ENCODE measurements at places on chromosomes 7 and 10. TPM values are rescaled to one million over a fixed set of nuclear protein-coding genes. Genes with fewer than 3 reads are reported as not detected.

The COL17A1 gene
- 0.73 TPM for total RNA-seq

The ELMO1 gene
- not detected for total RNA-seq

The C7orf57 gene
- total RNA-seq: 0.24 TPM

The MUC3A gene
- total RNA-seq: 6.3 TPM

The ST7 gene
- total RNA-seq: 17.7 TPM

The GLI3 gene
- total RNA-seq: not detected

The FGFBP3 gene
- total RNA-seq: 1.9 TPM

The PNLIPRP2 gene
- total RNA-seq: not detected

The GBX1 gene
- total RNA-seq: not detected

The GRID2IP gene
- 1.4 TPM for total RNA-seq

The IGF2BP3 gene
- total RNA-seq: 111 TPM

The SLC18A3 gene
- not detected for total RNA-seq

The HOXA3 gene
- 20.9 TPM for total RNA-seq

The CCDC71L gene
- total RNA-seq: 28.1 TPM

The MUC12 gene
- total RNA-seq: 1.3 TPM

The IFIT3 gene
- 45.2 TPM for total RNA-seq

The DNMBP gene
- 17.6 TPM for total RNA-seq

The DOCK4 gene
- total RNA-seq: 3.4 TPM

The SORCS1 gene
- not detected for total RNA-seq

The AASS gene
- 18.7 TPM for total RNA-seq

The THNSL1 gene
- total RNA-seq: 7.0 TPM

The TAF3 gene
- total RNA-seq: 12.7 TPM

The EPO gene
- not detected for total RNA-seq

The FAM25A gene
- not detected for total RNA-seq

The HOXA5 gene
- 8.3 TPM for total RNA-seq

The INHBA gene
- 68.9 TPM for total RNA-seq

The PRF1 gene
- total RNA-seq: not detected

The PON3 gene
- 6.5 TPM for total RNA-seq

The CCAR1 gene
- total RNA-seq: 113 TPM

The UPK3B gene
- 6.0 TPM for total RNA-seq

The HOXA1 gene
- 0.44 TPM for total RNA-seq

The CCDC136 gene
- total RNA-seq: 2.2 TPM

The SFTPA1 gene
- not detected for total RNA-seq

The SFXN4 gene
- 19.9 TPM for total RNA-seq

The SEMA3A gene
- total RNA-seq: 24.3 TPM

The AKR1D1 gene
- not detected for total RNA-seq

The NKX2-3 gene
- not detected for total RNA-seq

The MOGAT3 gene
- total RNA-seq: not detected

The AKR1C8 gene
- not detected for total RNA-seq

The PODXL gene
- total RNA-seq: 15.5 TPM

The ARMH3 gene
- total RNA-seq: 14.5 TPM

The CFAP46 gene
- not detected for total RNA-seq

The CTAGE4 gene
- 20.0 TPM for total RNA-seq

The KIF11 gene
- total RNA-seq: 33.1 TPM

The PDZD8 gene
- 45.0 TPM for total RNA-seq

The AQP1 gene
- total RNA-seq: 1.7 TPM

The ZEB1 gene
- 10.3 TPM for total RNA-seq

The HNRNPA2B1 gene
- 924 TPM for total RNA-seq

The C10orf95 gene
- total RNA-seq: 0.57 TPM

The OGDHL gene
- total RNA-seq: 1.0 TPM

The NCOA4 gene
- 81.9 TPM for total RNA-seq

The OGDH gene
- 100 TPM for total RNA-seq

The SPDYE11 gene
- total RNA-seq: not detected

The PLEKHS1 gene
- total RNA-seq: 13.8 TPM

Measured in Calu3 (cell line).